ENCODE measurements at places on chromosomes 2 and 18.

DNA sequence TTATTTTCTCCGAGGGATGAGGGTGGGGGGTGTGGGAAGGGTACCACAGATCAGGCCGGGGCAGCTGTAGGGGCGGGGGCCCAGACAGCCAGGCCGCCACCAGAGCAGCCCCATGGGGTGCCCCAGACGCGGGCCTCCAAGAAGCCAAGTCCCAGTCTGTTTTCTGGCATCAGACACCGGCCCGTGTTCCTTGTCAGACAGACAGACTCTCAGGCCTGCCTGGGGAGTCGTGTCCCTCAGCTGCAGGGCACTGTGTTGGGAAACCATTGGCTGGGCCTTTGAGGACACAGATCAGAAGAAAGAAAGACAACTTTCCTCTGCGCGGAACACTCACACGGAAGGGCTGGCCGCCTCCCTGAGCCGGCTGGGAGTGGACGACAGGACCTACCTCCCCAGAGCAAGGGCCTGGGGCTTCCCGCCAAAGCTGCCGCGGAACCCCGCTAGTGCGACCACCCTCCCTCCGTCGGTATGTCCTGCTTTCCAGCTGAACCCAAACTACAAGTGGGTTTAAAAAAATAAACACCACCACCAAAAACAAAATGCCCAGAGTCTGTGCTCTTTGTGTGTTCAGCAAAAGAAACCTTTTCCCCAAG, 88.0 kb downstream of the SMAD7 start:
- no peak for DNase-seq

DNA sequence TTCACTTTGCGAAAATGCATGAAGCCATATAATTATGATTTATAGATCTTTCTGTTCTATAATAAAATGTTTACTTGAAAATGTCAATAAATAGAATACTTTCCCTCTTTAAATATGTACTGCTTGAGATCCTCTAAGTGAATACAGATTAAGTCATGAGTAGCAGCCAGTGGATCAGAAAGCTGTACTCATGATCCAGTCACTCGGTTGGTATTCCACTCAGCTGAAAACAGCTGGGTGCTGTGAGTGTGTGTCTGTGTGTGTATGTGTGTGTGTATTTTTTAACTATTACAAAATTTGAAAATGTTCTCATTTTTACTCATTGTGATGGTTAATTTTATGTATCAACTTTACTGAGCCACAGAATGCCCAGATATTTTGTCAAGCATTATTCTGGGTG, 141.6 kb upstream of the CYP26B1 start:
- DNase-seq, result no peak

DNA sequence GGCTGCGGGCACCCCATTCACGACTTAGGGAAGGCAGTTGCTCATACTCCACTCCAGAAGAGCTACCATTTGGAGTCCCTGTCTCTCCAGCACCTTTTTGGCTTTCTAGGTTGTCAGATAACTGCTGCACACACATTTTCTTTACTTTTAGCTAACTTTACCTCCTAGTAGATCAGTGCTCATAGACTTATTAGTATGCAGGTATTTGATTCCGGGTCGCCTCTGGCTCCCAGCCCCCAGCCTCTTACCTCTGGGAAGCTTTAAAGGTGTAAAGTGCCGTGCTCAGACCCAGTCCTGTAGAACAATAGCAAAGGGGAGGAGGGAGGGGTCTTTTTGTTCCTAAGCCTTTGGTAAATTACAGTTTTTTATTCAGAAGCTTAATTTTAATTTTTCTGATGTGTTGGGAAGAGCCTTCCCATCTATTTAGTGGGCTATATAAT, 102.9 kb downstream of the SPTBN1 start:
- DNase-seq, result no peak

DNA sequence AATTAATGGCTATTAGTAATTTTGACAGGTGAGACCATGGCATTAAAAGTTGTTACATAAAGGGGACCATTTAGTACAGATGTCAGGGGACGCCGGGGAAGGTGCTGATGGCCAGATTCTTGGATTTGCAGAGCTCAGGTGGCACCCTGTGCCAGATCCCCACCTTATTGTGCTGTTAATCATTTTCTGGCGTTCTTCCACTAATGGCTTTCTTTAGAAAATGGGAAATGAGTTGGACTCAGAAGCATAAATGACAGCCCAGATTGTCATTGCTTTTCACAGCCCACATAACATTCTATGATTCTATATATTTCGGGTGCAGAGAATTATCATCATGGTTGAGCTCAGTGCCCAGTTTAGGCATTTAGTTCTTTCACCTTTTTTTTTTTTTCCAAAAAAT, 257.2 kb upstream of the TCF4 start:
- DNase-seq, result no peak

DNA sequence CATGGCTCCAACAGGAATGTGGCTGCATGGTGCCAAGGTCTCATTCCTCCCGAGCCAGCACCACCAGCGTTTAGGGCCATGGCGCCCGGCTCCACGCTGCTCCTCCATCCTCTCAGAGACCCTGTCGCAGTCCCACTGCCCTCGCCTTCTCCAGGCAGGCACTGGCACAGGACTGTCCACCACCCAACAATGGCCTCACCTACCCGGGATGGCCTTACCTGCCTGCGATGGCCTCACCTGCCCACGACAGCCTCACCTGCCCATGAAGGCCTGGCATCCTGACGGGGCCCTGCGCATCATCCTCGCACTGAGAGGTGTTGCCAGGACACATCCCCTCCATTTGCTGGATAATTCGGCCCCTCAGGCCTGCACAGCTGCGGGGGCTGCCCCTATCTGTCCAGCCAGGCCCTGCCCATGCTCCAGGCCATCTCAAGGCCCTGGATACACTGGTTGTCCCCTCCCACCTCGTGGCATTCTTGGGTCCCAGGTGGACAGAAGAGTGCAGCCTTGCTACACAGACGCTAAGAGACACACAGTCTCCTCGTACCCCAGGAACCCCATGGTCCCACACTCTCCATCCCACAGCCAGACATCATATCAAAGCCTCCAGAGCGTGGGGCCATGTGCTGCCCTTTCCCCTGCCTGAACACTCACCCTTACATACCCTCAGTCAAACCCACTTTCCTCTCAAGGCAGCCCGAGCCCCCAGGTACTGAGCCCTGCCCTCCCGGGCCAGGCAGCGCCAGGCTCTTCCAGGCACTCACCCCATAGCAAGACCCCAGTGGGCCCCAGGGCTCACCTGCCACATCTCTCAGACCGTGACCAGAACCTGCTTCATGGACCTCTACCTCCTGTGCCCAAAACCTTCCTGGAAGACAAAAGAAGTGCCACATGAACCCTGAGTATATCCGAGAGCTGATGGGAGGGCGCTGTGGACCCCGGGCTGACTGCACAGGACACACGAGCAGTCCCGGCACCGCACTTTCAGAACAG, 268.6 kb downstream of the EIPR1 start:
- DNase-seq, result no peak

DNA sequence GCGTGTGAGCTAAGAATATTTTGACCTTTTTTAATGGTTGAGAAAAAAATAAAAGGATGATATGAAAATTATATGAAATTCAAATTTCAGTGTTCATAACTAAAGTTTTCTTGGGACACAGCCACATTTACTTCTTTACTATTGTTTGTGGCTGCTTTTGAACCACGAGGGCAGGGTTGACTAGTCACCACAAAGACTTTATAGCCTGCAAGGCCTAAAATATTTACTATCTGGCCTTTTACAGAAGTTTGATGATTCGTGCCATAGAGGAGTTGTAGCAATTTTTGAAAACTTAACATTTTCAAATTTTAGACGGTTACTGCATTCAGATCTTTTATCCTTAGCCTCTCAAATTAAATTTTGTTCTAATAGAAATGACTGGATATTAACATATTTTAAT, 69.9 kb downstream of the LIMS1 start:
- no peak for DNase-seq

- DNase-seq, result no peak
These were observed 356.7 kb downstream of the TGIF1 start for GRCh38 chr18:3806656-3807055.

DNA sequence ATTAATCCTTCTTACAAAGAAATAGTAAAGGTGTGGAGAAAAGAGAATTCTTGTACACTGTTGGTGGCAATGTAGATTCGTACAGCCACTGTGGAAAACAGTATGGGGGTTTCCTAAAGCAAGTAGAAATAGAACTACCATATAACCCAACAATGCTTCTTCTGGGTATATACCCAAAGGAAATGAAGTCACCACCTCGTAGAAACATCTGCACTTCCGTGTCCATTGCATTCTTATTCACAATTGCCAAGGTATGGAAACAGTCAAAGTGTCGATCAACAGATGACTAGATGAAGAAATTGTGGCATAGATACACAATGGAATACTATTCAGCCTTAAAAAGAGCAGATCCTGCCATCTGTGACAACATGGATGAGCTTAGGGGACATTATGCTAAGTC, 93.4 kb upstream of the TGIF1 start:
- DNase-seq, result no peak

Data from right kidney (tissue), 9 donors.